DMS79 treated with DMSO at 0.1 percent for 48 hours (cell line): ENCODE measurements at places on chromosomes 6 and 20.

DNA sequence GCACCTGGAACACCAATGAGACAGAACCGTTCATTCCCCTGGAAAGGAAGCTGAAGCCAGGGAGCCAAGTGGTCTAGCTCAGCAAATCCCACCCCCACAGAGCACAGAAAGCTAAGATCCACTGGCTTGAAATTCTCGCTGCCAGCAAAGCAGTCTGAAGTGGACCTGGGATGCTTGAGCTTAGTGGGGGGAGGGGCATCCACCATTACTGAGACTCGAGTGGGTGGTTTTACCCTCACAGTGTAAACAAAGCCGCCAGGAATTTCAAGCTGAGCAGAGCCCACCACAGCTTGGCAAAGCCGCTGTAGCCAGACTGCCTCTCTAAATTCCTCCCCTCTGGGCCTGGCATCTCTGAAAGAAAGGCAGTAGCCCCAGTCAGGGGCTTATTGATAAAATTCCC is 53.1 kb downstream of the KIF16B start:
- DNase-seq: no peak

DNA sequence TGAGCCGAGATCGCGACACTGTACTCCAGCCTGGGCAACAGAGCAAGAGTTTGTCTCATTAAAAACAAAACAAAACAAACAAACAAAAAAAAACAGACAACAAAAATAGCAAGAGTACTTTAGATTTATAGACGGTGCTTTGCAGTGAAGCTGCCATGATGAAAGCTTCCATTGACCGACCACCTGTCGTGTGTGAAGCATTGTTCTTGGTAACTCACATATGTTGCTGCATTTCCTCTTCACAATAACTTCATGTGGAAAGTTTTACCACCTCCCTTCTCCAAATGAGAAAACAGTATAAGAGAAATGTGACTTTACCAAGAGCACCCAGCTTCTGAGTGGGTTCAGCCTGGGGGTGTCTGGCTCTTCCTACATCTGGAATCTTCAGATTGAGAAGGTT is 56.4 kb upstream of the PTGIS start:
- DNase-seq: no peak

- no peak for DNase-seq
These were observed 12.1 kb downstream of the TAF4 start for GRCh38 chr20:62053465-62054196.

- DNase-seq: no peak
These were observed 328.5 kb upstream of the PRDM1 start for GRCh38 chr6:105757512-105758200.

DNA sequence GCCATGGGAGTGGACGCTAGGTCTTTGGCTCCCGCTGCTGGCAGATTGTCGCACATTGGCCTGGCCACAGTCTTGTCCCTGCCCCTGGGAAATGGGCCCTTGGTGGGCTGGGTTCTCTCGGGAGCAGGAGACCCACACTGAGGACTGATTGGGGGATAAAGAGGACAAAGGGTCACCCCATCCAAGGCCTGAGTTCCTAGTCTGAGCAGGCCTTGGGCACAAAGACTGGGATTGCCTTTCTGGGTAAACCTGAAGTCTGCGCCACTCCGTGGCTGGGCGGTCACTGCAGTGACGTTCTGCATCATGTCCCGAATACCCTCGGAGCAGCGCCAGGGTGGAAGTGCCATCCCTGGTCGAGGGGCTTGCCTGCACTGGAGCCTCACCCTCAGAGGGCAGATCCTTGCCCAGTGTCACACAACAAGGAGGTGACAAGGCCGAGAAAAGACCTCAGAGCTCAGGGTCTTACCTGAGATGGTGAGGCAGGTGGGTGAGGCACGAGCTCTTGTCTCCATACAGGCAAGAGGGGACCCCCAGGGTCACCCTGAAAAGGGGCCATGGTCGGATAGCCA is 36.1 kb upstream of the ZBP1 start:
- DNase-seq: no peak

GRCh38 chr20:37727957-37728634 is 34.3 kb downstream of the CTNNBL1 start:
- DNase-seq: no peak

- no peak for DNase-seq
These were observed 124.2 kb downstream of the LRRC1 start for GRCh38 chr6:53918854-53919510.

- no peak for DNase-seq
These were observed 17.5 kb upstream of the MOCS1 start for GRCh38 chr6:39951716-39952115.

DNA sequence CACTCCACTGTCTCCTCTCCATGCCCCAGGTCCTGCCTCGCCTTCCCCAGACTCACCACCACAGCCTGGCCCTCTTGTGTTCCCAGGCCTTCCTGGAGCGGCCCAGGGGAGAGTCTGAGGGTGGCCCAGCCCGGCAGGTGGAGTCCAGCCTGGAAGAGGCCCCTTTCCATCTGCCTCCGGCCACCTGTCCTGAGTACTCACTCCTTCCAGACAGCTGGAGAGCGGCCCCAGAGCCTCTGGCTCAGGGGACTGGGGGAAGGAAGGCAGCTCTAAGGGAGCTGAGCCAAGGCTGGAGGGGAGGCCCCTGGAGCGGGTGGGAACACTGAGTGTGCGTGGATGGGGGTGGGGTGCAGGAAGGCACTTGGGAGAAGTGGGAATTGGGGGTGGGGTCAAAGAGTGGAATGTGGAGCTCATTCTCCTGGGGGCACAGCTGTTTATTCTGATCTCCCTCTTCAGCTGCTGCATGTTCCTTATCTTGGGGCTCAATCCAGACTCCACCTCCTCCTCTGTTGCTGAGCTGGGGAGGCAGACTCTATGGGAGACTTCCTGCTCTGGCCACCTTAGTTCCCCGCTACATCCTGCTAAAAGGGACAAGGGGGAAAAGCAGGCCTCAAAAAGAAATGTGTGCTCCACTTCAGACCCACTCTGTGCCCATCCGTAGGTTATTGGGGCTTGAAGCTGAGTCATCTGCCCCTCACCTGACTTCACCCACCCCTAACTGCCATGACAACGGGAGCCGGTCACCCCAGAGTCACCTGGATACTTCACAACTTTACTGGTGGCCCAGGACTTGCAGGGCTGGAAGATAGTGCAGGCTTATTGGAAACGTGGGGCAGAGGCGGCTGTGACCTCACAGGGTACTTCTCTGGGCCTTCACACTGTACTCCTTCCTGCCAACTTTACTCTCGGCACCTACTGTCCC is 19.5 kb upstream of the TAF8 start:
- DNase-seq: no peak

- no peak for DNase-seq
These were observed 209.1 kb upstream of the CDYL start for GRCh38 chr6:4567141-4567540.

GRCh38 chr6:10963113-10963512 is 76.3 kb downstream of the SYCP2L start:
- no peak for DNase-seq

- no peak for DNase-seq
These were observed 59.7 kb downstream of the PHACTR1 start for GRCh38 chr6:12776291-12776690.

DNA sequence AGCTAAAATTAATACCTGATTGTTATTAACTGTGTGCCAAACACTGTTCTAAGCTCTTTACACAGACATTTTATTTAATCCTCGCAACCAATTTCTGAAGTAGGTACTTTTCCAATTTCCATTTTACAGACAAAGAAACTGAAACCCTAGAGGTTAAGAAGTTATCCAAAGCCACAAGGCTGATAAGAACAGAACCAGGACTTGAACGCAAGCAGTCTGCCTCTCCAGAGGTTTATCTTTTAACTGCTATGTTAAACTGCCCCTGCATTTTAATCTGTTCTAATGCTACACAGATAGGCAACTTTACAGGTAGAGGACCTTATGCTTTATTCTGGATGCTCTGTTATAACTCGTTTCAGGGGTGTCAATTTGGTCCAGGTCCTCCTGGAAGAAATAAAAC is 118.2 kb downstream of the SLC16A10 start:
- DNase-seq: no peak

- DNase-seq: no peak
These were observed 329.8 kb downstream of the KIF16B start for GRCh38 chr20:16243470-16243869.

DNA sequence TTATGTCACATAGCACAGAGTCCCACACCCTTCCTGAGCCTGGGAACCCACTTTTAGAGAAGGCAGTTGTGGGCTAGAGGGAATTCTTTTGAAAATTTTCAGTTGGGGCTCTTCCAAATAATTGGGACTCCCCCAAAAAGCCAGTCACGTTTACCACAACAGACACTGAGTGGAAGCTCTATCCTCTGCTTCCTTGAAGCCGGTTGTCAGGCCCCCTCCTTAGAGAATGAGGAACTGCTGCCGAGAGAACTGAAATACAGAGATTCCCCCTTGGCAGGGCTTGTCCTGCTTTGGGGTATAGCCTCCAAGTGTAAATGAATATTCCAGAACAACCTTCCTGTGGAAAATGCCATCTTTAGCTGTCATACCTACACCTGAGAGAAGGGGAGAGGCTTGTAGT is 2.7 kb upstream of the JAG1 start:
- DNase-seq: no peak

DNA sequence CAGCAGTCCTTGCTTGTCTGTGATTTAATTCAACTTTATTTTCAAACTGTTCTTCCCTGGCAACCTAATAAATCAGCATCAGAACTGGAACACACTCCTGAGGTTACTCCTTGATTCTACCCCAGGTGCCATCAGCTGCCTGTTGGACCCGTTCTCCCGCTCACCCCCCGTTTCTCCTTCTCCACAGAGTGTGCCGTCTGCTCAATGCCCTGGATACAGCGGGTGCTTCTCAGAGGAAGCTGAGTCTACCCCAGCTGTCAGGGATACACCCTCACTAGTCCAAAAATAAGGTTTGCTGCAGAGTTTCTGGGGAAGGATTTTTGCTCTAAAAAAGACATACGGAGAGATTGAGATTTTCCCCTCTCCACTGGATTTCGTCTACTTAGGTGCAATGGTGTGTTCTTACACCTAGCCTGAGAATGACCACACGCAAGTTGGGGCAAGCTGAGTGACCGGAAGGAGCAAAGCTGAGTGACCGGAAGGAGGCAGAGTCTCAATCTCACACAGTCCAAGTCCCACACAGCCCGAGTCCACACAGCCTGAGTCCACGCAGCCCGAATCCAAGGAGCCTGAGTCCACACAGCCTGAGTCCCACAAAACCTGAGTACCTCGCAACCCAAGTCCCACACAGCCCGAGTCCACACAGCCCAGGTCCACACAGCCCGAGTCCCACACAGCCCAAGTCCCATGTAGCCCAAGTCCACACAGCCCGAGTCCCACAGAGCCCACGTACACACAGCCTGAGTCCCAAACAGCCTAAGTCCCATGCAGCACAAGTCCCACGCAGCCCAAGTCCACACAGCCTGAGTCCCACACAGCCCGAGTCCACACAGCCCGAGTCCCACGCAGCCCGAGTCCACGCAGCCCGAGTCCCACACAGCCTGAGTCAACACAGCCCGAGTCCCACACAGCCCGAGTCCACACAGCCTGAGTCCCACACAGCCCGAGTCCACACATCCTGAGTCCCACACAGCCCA is 58.6 kb upstream of the DACT2 start:
- DNase-seq: no peak

DNA sequence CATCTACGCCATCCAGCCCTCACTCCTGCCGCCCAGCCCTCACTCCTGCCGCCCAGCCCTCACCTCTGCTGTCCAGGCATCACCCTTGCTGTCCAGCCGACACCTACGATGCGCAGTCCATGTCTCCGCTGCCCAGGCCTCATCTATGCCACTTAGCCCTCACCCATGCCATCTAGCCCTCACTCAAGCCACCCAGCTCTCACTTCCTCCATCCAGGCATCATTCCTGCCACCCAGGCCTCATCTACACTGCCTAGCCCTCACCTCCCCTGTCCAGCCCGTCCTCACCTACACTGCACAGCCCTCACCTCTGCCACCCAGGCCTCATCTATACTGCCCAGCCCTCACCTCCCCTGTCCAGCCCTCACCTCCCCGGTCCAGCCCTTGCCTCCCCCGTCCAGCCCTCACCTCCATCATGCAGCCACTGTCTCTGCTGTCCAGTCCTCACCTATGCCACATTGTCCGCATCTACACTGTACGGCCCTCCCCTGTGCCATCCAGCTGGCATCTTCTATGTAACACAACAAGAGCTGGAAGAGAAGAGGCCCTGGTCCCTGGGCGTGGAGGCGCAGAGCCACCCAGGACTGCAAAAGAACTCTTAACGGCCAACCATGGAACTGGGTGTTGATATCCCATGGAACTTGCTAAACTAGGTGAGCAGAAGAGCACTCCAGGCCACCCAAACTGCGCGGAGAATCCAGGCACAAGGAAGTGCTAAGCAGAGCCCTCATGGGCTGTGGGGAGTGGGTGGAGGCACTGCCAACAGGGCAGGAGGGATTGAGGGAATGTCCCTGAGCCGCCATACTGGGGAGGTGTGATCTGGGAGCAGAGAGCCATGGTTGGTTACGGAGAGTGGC is 31.0 kb downstream of the RNASET2 start:
- DNase-seq: no peak

DNA sequence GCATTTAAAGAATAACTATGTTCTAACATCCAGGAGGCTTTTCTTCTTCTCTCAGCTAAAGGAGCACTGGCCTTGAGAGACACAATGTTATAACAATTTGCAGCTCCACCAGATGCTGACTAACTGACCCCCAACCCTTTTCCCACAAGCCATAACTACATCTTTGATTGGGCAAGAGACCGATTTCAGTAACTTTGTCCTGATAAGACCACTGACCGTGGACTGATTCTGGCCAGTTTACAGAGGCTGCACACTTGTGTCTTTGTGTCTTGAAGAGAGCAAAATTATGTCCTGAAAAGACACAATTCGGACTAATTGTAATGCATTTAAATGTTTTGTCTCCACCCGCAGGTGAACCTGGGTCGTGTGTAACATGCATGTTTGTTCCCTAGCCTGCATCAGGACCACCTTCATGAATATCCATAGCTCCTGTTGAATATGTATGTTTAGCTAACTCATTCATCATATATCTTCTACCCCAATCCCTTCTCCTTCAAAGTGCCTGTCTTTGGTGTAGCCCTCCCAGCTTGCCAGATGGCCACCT is 22.3 kb downstream of the ABRACL start:
- DNase-seq: no peak

DNA sequence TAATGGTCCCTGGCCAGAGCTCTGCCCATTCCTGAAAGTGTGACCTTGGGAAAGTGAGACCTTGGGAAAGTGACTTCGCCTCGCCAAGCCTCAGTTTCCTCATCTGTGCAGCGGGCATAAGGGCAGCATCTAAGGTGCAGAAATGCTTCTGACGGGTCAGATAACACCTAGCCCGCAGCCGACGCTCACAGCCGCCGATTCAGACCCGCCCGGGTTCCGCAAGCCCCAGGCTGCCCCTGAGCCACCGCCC is 486 bp downstream of the FKBP1A start:
- no peak for DNase-seq

GRCh38 chr6:14718861-14719260 is 527.0 kb upstream of the JARID2 start:
- no peak for DNase-seq

DNA sequence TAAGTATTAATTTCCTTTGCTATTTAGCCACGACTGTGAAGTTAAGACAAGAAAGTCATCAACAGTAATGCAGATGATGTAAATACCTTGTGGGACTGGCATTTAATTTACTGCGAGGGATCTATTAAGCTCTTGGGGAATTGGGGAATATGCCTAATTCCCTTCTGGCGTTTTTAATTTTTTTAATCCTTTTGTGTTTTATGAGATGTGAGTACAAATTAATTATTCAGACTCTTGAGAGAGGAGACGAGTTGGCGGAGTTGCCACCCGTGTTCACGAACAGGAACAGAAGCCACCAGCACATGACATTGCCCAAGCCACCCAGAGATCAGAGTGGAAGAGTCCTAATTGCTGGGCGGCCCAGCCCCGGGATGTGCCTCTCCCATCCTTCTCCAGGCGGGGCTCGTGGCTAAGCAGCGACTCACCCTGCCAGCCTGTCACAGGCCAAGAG is 533 bp upstream of the CRYBG1 start:
- DNase-seq: no peak

- DNase-seq: no peak
These were observed 174.9 kb downstream of the SMOC2 start for GRCh38 chr6:168615837-168616236.
